ENCODE measurements at places on chromosomes 7 and 10.
A peak's percentile ranks its signal among the peaks of the same experiment; 100 is the strongest.

- DNase-seq: peak; percentile 37
Measured at GRCh38 chr10:62514079-62514693, 140.0 kb downstream of the ZNF365 start.

- DNase-seq: peak; percentile 20
Measured at GRCh38 chr7:21999896-22000295, 54.2 kb upstream of the CDCA7L start.

GRCh38 chr10:69873135-69873639 lies 71.5 kb downstream of the COL13A1 start:
- DNase-seq: no peak

DNA sequence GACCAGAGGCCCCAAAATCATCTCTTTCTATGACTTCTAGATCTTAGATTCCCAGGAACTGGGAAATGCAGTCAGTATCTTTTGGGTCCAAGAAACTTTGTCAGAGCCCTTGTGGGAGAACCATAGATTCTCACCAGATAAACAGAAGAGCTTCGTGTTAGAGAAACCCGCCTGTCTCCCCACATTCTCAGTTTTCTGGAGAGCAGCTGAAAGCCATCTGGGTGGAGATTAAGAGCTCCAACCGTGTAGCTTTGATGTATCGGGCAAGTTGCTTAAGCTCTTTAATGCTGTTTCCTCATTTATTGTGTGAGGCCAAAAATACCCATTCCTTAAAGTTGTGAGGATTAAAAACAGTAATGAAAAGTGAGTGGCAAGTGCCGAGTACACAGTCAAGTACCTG lies 107.6 kb downstream of the WDR37 start:
- DNase-seq: no peak

- DNase-seq: no peak
Measured at GRCh38 chr7:99514050-99514449, 9.6 kb downstream of the ZKSCAN5 start.

- DNase-seq: no peak
Measured at GRCh38 chr10:58265249-58265648, 2.4 kb downstream of the IPMK start.

DNA sequence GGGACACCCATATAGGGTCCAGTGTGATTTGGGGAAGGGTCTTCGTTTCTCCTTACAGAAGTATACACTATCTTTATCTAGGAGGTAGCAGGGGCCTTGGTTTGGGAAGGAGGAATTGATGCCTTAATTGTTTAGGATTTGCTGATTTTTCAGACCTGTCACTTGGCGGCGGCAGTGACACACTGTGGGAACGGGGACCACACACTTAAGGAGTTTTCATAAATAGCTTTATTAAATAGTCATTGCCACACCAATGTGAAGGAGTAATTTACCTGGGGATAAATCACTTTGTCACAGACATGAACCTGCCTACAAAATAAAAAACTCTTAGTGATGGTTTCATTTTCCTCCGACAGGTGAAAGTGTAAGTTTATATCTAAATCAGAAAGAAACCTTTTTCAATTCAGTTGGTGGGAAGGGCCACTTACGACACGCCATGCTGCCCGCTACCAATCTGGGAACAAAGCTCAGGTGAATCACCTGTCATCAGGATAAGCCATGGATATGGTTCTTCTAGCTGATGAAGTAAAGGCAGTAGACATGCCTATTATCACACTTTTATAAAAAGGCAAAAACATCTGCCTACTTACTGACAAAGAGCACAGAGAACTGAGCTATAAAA lies 12.3 kb upstream of the ENO4 start:
- DNase-seq: no peak

- no peak for DNase-seq
Measured at GRCh38 chr7:112018305-112019030, 187.7 kb downstream of the DOCK4 start.

GRCh38 chr7:16813232-16813616 lies 8.4 kb upstream of the AGR2 start:
- peak; percentile 83 for DNase-seq

- no peak for DNase-seq
Measured at GRCh38 chr7:55508221-55509011, 63.9 kb downstream of the VOPP1 start.

All from NB4 (cell line).